T-helper 17 cell (primary cell): ENCODE measurements at places on chromosomes 3 and 15.

DNA sequence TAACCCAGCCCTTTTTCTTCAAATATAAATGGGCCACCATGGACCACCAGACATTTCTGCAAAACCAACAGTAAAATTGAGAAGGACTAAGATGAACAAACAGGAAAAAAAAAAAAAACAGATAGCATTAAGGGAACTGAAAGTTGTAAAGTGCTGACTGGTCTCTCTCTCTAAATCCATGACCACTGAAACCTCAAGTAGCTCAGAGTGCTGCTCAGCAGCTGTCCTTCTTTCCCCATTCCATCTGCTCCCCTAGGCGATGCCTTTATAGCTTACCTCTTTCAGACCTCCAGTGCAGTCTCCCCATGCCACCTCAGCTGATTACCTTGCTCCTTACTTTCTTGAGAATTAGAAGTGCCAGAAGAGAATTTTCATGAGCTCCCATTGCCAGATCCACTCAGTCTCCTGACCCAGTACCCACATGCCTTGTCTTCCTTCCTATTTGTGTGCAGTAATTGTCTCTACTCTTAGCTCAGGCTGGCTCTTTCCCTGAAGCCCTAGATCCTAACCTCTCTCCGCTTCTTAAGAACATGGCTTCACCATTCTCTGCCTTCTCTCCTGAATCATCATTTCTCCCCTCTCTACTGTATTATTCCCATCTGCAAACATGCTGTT is 23.9 kb upstream of the XIRP1 start:
- peaks cover 2% of the 10 kb centered on the region for H3K36me3 ChIP-seq
- no peak overlapping the region for H3K4me3 ChIP-seq
- no peak overlapping the region for H3K27ac ChIP-seq
- DNase-seq = no peak

DNA sequence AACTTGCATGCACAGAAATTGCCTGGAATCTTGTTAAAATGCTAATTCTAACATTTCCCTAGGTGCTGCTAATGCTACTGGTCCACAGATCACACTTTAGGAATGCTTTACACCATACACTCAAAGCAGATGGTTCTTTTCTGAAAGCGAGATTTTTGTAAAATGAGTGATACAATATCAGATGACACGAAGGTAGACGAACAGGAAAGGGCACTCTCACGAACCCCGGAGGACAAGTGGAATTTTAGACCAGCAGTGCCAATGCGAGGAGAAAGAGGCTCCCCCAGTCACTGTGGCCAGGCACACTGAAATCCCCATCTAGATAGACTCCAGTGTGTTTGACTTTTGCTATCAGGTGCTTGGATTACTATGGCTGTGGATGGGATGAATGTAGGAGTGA is 21.0 kb downstream of the FAIM start:
- H3K36me3 ChIP-seq = peaks cover 4% of the 10 kb centered on the region
- H3K4me3 ChIP-seq = no peak overlapping the region
- H3K4me1 ChIP-seq = no peaks in the 10 kb centered on the region

- no peak overlapping the region for H3K4me3 ChIP-seq
- peaks cover 9% of the 10 kb centered on the region for H3K27me3 ChIP-seq
- no peak for DNase-seq
- H3K27ac ChIP-seq = no peak overlapping the region
- H3K36me3 ChIP-seq = no peaks in the 10 kb centered on the region
Measured at GRCh38 chr3:172919297-172919683, 168.8 kb downstream of the ECT2 start.

DNA sequence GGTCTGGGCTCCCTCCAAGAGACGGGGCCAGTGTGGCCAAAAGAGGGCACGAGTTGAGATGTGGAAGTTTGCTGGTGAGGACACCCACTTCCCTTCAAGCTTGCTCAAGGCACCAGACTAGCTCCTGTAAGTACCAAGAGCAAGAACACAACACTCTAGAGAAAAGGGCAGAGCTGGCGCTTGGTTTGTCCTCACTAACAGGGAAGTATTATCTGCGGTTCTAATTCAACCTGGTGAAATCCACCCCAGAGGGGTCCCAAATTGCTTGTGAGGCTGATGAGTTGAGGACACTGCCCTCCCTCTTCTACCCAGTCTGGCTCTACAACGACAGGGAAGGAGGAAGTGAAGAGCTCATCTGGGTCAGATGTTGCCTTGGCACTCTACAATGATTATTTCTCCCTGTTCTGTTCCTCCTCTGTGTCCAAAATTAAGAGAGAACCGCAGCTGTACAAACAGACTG is 16.9 kb upstream of the FSIP1 start:
- no peaks in the 10 kb centered on the region for H3K4me1 ChIP-seq
- no peak overlapping the region for H3K27ac ChIP-seq
- peaks cover 4% of the 10 kb centered on the region for H3K36me3 ChIP-seq
- no peak overlapping the region for H3K4me3 ChIP-seq

GRCh38 chr3:71300951-71301393 is 282.6 kb downstream of the FOXP1 start:
- no peaks in the 10 kb centered on the region for H3K27me3 ChIP-seq
- peaks cover 5% of the 10 kb centered on the region for H3K36me3 ChIP-seq
- peak overlapping the region; percentile 34 for H3K27ac ChIP-seq

DNA sequence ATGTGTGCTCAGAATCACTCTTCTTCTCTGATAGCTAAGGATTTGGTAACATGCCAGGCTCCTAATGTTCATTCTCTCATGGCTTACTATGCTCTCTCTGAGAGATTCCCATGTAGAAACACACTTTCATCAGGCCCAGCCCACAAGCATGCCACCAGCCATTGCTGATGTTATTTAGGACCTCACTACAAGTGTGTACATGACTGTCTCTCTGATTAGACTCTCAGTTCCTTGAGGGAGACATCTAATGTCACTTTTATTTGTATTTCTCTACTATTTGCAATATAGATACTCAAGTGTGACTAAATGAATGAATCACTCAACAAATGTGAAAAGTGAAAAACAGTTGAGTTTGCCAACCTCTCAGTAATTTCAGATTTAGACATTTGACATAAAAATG is 84.3 kb upstream of the ARL6 start:
- DNase-seq = no peak
- peaks cover 20% of the 10 kb centered on the region for H3K27me3 ChIP-seq
- no peak overlapping the region for H3K27ac ChIP-seq
- no peak overlapping the region for H3K4me3 ChIP-seq
- peaks cover 2% of the 10 kb centered on the region for H3K4me1 ChIP-seq

GRCh38 chr3:50405249-50405648 is 45.9 kb upstream of the TMEM115 start:
- no peak overlapping the region for H3K4me3 ChIP-seq
- H3K36me3 ChIP-seq = peaks cover 2% of the 10 kb centered on the region
- H3K27me3 ChIP-seq = peaks cover 5% of the 10 kb centered on the region
- no peaks in the 10 kb centered on the region for H3K4me1 ChIP-seq
- no peak overlapping the region for H3K27ac ChIP-seq

DNA sequence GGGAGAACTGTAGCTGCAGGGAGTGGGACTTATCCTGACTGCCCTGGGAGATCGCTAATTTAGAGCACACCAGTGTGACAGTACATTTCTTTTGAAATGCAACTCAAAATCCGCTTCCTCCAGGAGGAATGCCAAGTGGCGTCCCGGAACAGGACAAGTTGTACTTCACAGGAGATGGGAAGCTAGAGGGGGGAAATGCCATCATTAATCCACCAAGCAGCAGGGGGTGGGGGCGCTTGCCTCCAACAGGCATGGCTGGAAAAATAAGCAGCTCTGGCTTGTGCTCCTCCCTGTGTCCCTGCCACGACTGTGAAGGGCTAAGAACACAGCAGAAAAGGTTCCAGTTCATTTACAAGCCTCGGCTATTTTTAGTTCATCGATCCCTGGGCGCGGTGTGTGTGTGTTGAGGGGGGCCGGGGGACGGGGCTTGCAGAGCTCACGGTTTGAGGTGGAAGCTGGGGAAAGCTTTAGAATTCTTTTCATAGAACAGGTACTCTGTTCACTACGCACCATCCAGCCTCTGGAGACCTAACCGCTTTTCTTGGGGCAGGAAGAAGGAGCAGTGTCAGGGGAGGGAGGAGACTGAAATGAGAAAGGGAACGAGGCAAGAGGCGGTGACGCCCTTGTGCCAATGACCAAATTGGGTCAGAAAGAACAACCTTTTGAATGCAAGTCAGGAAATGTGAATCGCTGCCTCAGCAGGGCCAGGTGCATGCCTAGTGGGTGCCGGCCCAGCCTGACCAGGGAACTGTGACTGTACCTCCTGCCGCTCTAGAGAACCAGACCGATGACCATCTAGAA is 51.8 kb upstream of the DGKG start:
- H3K4me3 ChIP-seq = peak overlapping the region; percentile 87
- no peak for DNase-seq
- peaks cover 5% of the 10 kb centered on the region for H3K27me3 ChIP-seq
- H3K27ac ChIP-seq = peak overlapping the region; percentile 70
- H3K36me3 ChIP-seq = no peaks in the 10 kb centered on the region

DNA sequence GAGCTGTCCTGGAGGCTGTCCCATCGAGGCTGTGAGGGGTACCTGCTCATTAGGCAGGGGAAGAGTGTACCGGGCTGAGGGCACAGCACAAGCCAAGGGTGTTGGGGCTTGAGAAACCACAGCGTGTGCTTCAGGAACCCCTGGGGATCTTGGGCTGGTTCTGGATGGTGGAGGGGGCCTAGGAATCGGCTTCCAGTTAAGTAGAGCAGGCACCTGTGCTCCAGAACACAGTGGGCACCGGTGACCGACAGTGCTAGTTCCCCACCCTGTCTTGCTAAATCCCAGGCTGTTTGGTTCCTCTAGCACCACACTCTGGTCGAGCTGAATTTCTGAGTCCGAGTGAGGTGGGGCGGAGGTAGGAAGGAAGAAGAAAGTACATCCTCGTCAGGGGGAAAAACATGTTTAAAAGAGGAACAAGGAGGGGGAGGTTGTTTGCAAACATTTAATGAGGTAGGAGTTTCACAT is 29.1 kb downstream of the SLC6A6 start:
- H3K4me1 ChIP-seq = peaks cover 73% of the 10 kb centered on the region
- H3K27ac ChIP-seq = peak overlapping the region; percentile 100
- no peak for DNase-seq
- peak overlapping the region; percentile 88 for H3K4me3 ChIP-seq

DNA sequence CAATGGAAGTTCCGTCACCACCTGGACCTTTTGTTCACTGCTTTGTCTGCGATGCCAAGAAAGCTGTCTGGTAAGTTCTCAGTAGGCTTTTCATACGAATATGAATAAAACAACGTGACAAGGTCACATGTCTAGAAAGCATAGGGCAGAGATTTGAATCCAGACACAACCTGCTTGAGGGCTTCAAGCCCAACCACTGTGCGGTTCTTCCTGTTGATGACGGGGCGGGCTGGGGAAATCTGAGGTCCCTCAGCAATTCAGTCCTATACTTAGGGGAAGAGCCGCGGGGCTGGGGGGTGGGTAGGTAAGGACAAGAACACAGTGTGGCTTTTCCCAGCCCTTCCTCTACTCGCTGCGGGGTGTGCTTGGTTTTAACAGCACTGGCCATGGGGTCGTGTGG is 32.4 kb upstream of the SMAD3 start:
- no peak overlapping the region for H3K4me3 ChIP-seq
- no peaks in the 10 kb centered on the region for H3K36me3 ChIP-seq
- no peak overlapping the region for H3K27ac ChIP-seq

- no peaks in the 10 kb centered on the region for H3K27me3 ChIP-seq
- H3K4me3 ChIP-seq = no peak overlapping the region
- no peaks in the 10 kb centered on the region for H3K36me3 ChIP-seq
Measured at GRCh38 chr3:129624347-129625071, 18.0 kb upstream of the PLXND1 start.

GRCh38 chr3:141905129-141905528 is 28.7 kb downstream of the ATP1B3 start:
- no peak for DNase-seq
- H3K36me3 ChIP-seq = peaks cover 13% of the 10 kb centered on the region
- H3K27ac ChIP-seq = peak overlapping the region; percentile 72
- no peak overlapping the region for H3K4me3 ChIP-seq
- H3K4me1 ChIP-seq = peaks cover 7% of the 10 kb centered on the region
- H3K27me3 ChIP-seq = no peaks in the 10 kb centered on the region

- H3K4me1 ChIP-seq = peaks cover 6% of the 10 kb centered on the region
- H3K27ac ChIP-seq = no peak overlapping the region
- no peaks in the 10 kb centered on the region for H3K27me3 ChIP-seq
- peaks cover 11% of the 10 kb centered on the region for H3K36me3 ChIP-seq
Measured at GRCh38 chr3:99958222-99958912, 140.7 kb downstream of the CMSS1 start.

DNA sequence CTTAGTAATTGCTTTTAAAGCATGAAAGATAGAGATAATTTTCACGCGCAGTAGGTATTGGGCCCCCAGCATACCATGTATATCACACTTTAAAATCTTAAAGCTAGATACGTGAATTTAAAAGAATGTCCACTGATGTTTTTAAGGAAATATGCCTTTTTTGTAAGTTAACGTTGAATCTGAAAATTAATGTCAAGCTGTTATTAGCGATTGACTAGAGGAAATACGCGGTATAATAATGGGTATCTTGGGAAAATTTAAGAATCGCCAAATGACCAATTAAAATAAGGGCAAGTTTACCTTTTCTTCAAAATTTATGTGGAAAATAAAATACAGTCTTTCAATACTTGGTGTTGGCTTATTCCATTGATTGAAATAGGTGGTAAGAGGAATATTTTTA is 13.3 kb upstream of the CHD2 start:
- H3K4me1 ChIP-seq = peaks cover 40% of the 10 kb centered on the region
- H3K36me3 ChIP-seq = peaks cover 15% of the 10 kb centered on the region
- no peak for DNase-seq
- peak overlapping the region; percentile 86 for H3K4me3 ChIP-seq
- H3K27ac ChIP-seq = peak overlapping the region; percentile 100

- H3K4me3 ChIP-seq = no peak overlapping the region
- no peaks in the 10 kb centered on the region for H3K36me3 ChIP-seq
- no peaks in the 10 kb centered on the region for H3K4me1 ChIP-seq
Measured at GRCh38 chr3:56055951-56056350, 412.3 kb downstream of the ERC2 start.

- no peaks in the 10 kb centered on the region for H3K27me3 ChIP-seq
- no peak overlapping the region for H3K4me3 ChIP-seq
- H3K4me1 ChIP-seq = no peaks in the 10 kb centered on the region
- DNase-seq = no peak
- H3K36me3 ChIP-seq = no peaks in the 10 kb centered on the region
- H3K27ac ChIP-seq = no peak overlapping the region
Measured at GRCh38 chr3:145326666-145327065, 834.3 kb downstream of the PLOD2 start.

- DNase-seq = no peak
- peaks cover 61% of the 10 kb centered on the region for H3K27me3 ChIP-seq
- no peak overlapping the region for H3K27ac ChIP-seq
- H3K36me3 ChIP-seq = peaks cover 2% of the 10 kb centered on the region
- no peak overlapping the region for H3K4me3 ChIP-seq
Measured at GRCh38 chr3:127445581-127446343, 144.8 kb downstream of the TPRA1 start.

- peaks cover 13% of the 10 kb centered on the region for H3K27me3 ChIP-seq
- H3K4me1 ChIP-seq = no peaks in the 10 kb centered on the region
- no peak for DNase-seq
- no peaks in the 10 kb centered on the region for H3K36me3 ChIP-seq
- H3K27ac ChIP-seq = no peak overlapping the region
- H3K4me3 ChIP-seq = no peak overlapping the region
Measured at GRCh38 chr15:93829115-93829870, 402.1 kb upstream of the MCTP2 start.

- H3K36me3 ChIP-seq = no peaks in the 10 kb centered on the region
- DNase-seq = no peak
- peaks cover 31% of the 10 kb centered on the region for H3K27me3 ChIP-seq
Measured at GRCh38 chr15:59218710-59219109, 12.1 kb downstream of the LDHAL6B start.
